SK-N-SH (cell line): ENCODE measurements at places on chromosomes 7 and 10. TPM values are rescaled to one million over a fixed set of nuclear protein-coding genes. Genes with fewer than 3 reads are reported as not detected.

DNA sequence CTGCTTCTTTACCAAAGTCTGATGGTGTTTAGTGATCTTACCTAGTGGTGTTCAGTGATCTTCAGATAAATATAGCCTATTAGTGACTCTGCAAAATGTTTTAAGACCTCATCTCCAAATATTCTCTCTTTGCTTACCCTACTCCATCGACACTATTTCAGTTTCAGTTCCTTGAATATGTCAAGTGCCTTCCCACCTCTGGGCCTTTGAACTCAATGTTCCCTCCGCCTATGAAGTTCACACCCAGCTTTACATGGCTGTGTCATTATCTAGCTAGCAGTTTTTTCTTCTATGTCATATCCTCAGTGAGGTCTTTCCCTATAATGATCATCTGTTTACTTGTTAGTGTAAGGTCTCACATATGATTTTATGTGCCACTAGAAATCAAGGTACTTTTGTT, 322.6 kb downstream of the DGKB start:
- H3K4me1 ChIP-seq: no peaks in the 10 kb centered on the region
- no peak overlapping the region for H3K27ac ChIP-seq
- no peaks in the 10 kb centered on the region for H3K36me3 ChIP-seq
- no peak overlapping the region for H3K4me3 ChIP-seq

GRCh38 chr10:16653224-16653623, 131.5 kb upstream of the C1QL3 start:
- DNase-seq: no peak
- H3K4me1 ChIP-seq: 0 out of 2 replicates have a peak, but pooled peaks cover 6% of the 10 kb centered on the region
- no peaks in the 10 kb centered on the region for H3K27me3 ChIP-seq

Gene MYL10
- not detected in 2 replicates for polyA plus RNA-seq

DNA sequence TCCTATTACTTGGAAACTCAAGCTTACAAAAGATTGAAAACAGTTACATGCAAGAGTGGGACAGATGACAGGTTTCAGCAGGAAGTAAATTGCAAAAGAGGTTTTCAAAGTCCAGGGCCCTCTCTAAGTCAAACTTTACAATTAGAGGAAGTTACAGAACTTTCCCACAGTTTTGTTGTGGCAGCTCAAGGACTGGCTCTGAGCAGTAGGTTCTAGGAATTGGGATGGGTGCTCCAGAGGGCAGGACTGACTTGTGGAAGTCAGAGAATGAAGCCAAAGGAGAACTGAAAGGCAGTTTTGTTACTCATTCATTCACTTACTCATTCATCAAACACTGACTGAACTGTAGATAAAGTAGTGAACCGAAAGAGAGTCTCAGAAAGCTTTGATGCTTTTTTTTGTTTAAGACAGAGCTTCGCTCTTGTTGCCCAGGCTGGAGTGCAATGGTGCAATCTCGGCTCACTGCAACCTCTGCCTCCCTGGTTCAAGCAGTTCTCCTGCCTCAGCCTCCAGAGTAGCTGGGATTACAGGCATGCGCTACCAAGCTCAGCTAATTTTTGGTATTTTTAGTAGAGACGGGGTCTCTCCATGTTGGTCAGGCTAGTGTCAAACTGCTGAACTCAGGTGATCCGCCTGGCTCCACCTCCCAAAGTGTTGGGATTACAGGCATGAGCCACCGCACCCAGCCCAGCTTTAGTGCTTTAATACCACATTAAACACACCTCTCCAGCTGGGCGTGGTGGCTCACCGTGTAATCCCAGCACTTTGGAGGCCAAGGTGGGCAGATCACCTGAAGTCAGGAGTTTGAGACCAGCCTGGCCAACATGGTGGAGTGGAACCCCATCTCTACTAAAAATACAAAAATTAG, 66.8 kb upstream of the CCNJ start:
- no peaks in the 10 kb centered on the region for H3K36me3 ChIP-seq
- no peak for DNase-seq
- no peaks in the 10 kb centered on the region for H3K27me3 ChIP-seq
- no peak overlapping the region for H3K4me3 ChIP-seq
- no peaks in the 10 kb centered on the region for H3K4me1 ChIP-seq

Gene AKR1C1
- polyA plus RNA-seq: 1.2 and 1.3 TPM in 2 replicates

DNA sequence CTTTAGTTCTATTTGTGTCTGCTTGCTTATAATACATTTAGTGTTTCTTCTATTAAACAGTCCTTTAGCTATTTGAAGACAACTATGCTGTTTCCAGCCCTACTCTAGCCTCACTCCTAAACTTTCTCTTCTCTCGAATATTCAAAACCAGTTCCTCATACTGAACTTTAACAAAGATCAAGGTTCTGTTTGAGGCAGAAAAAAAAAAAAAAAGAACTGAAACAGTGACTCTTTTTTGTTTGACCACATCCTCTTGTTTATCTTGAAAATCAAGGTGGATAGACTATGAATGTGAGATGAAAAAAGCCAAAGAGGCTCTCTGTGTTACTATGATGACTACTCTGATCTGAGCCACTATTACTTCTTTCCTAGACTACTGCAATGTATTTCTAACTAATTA, 154.3 kb downstream of the ZNF365 start:
- DNase-seq: no peak
- H3K4me3 ChIP-seq: no peak overlapping the region
- no peaks in the 10 kb centered on the region for H3K36me3 ChIP-seq
- H3K4me1 ChIP-seq: no peaks in the 10 kb centered on the region

Gene HABP2
- polyA plus RNA-seq: not detected in 2 replicates

Gene NAT16
- 0.64 and 0.68 TPM in 2 replicates for polyA plus RNA-seq

GRCh38 chr10:30014511-30014910, 44.9 kb downstream of the JCAD start:
- H3K36me3 ChIP-seq: peaks cover 38% of the 10 kb centered on the region
- no peak for DNase-seq
- H3K4me3 ChIP-seq: no peak overlapping the region

GRCh38 chr10:36493516-36493880, 631.9 kb upstream of the ANKRD30A start:
- H3K4me1 ChIP-seq: peaks cover 51% of the 10 kb centered on the region
- no peak overlapping the region for H3K4me3 ChIP-seq
- no peaks in the 10 kb centered on the region for H3K36me3 ChIP-seq
- no peaks in the 10 kb centered on the region for H3K27me3 ChIP-seq
- H3K27ac ChIP-seq: peak overlapping the region; percentile 92
- no peak for DNase-seq

DNA sequence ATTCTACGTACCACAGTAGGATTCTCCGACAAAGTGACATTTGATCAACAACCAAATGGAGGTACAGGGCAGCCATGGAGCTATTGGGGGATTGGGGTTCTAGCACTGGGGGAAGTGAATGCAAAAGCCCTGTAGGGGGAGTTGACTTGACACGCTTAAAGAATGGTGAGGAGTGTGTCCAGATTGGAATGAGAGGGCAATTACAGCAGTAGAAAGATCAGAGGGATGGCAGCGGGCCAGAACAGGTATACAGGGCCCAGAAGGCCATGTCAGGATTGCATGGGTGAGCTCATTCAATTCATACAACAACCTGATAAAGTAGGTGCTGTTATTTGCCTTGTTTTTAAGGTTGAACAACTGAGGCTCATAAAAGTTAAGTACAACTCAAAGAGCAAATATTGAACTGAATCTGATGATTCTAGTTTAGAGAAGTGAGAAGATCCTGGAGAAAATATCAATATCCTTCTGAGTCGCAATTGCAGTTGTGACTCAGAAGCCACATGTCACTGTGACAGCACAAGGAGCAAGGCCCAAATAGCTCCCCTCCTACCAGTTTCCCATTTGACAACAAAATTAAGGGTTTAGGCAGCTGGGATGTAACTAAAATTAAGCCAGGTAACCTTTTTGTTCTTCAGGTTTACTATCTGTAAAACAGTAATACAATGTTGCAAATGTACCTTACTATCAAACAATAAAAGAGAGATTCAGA, 28.0 kb upstream of the CTTNBP2 start:
- no peaks in the 10 kb centered on the region for H3K36me3 ChIP-seq
- no peaks in the 10 kb centered on the region for H3K4me1 ChIP-seq
- no peak overlapping the region for H3K27ac ChIP-seq
- H3K27me3 ChIP-seq: no peaks in the 10 kb centered on the region

DNA sequence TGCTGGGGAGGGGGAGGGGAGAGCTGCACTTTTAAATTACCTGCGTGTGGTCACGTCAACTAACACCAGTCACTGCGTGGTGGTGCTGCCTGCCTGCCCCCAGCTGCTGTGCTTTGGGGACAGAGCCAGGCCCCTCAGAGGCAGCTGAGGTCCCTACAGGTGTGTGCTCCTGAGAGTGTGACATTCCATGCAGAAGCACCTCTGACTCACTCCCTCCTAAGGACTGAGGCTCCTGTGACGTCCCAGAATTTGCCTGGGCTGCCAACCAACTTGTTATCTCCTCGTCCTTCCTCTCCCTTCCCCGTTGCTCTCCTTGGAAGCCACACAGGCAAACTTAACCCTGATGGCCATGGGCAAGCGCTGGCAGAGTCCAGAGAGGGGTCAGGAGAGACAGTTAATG, 563.0 kb downstream of the PARD3 start:
- H3K4me1 ChIP-seq: no peaks in the 10 kb centered on the region; the same call in 1 of the 2 replicates
- no peak for DNase-seq
- H3K4me3 ChIP-seq: no peak overlapping the region
- peaks cover 5% of the 10 kb centered on the region for H3K36me3 ChIP-seq
- H3K27me3 ChIP-seq: no peaks in the 10 kb centered on the region
- H3K27ac ChIP-seq: no peak overlapping the region

Gene MAGI2
- 1.1 and 1.2 TPM in 2 replicates for polyA plus RNA-seq

GRCh38 chr7:155696747-155697146, 52.3 kb downstream of the RBM33 start:
- no peak for DNase-seq
- no peak overlapping the region for H3K27ac ChIP-seq
- no peak overlapping the region for H3K4me3 ChIP-seq
- no peaks in the 10 kb centered on the region for H3K27me3 ChIP-seq
- H3K36me3 ChIP-seq: peaks cover 31% of the 10 kb centered on the region

GRCh38 chr7:54678763-54679489, 80.1 kb downstream of the SEC61G start:
- H3K36me3 ChIP-seq: no peaks in the 10 kb centered on the region
- no peak overlapping the region for H3K27ac ChIP-seq
- no peaks in the 10 kb centered on the region for H3K27me3 ChIP-seq
- no peak for DNase-seq
- no peaks in the 10 kb centered on the region for H3K4me1 ChIP-seq

Gene HMX3
- polyA plus RNA-seq: not detected in 2 replicates

- H3K4me3 ChIP-seq: no peak overlapping the region
- H3K36me3 ChIP-seq: no peaks in the 10 kb centered on the region
- no peak for DNase-seq
- H3K27ac ChIP-seq: no peak overlapping the region
- H3K4me1 ChIP-seq: no peaks in the 10 kb centered on the region
- H3K27me3 ChIP-seq: no peaks in the 10 kb centered on the region
Observed at GRCh38 chr7:114365791-114366190, 48.8 kb upstream of the FOXP2 start.

Gene FBH1
- 60.9 and 71.9 TPM in 2 replicates for polyA plus RNA-seq

Gene HEPACAM2
- polyA plus RNA-seq: not detected in 2 replicates

Gene IGF2BP3
- polyA plus RNA-seq: 34.4 and 46.5 TPM in 2 replicates

GRCh38 chr7:150631866-150632864, at the start of gene GIMAP6:
GIMAP6 (minus strand) TSS chr7:150632385; CDS start chr7:150630142, 2,243 bp downstream.
- no peaks in the 10 kb centered on the region for H3K27me3 ChIP-seq
- no peak within 1 kb of the TSS for H3K4me3 ChIP-seq
- no peaks in the 10 kb centered on the region for H3K4me1 ChIP-seq
- no peak within 1 kb of the TSS for H3K27ac ChIP-seq

DNA sequence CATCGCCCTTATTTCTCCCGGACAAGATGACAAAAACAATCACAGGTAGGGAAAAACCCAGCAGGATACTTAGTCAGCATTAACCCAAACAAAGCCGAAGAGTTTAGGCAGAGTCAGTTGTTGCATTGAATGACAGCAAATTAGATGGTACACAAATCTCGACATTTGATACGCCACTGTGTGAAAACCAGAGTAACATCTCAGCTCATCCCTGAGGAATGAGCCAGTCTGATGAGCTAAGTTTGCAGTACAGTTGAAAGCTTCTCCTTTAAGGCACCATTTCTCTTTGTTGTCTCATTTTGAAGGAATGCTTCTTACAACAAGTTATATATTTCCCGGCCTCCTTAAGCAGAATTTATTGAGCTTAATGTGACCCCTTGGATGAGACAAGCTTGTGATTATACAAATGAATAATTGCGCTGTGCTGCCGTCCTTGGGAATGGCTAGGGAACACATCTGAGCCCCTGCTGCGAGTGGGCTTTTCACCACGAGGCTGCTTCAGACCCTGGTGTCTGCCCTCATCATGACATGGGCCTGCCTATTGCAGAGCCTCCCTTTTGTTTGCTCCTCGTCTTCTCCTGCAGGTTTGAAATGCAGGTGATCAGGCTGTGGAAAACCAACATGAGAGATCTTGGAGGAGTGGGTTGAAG, 137.3 kb downstream of the CELF2 start:
- H3K4me3 ChIP-seq: no peak overlapping the region
- no peak overlapping the region for H3K27ac ChIP-seq
- no peaks in the 10 kb centered on the region for H3K4me1 ChIP-seq
- H3K36me3 ChIP-seq: no peaks in the 10 kb centered on the region

Gene NPY4R2
- not detected in 2 replicates for polyA plus RNA-seq

DNA sequence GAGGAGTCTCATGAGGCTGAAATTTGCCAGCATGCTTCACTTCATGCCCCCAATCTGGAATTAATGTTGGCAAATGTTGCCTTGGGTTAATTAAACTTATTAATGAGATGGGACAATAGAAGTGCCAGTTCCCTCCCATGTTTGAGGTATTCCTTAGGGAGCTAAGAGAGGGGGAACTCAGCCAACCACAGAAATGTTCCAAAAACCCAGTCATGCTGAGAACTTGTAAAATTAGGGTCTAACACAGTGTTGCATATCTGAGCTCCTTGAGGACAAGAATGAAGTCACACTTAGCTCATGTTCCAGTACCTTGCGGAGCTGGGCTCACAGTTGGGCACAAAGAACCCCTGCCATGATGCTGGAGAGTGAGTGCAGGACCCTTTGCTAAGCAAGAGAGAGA, 89.4 kb downstream of the OAT start:
- DNase-seq: no peak
- H3K36me3 ChIP-seq: no peaks in the 10 kb centered on the region

GRCh38 chr7:26166684-26167266, 14.8 kb downstream of the NFE2L3 start:
- H3K4me3 ChIP-seq: no peak overlapping the region
- no peak overlapping the region for H3K27ac ChIP-seq
- H3K4me1 ChIP-seq: no peaks in the 10 kb centered on the region
- no peak for DNase-seq
- H3K27me3 ChIP-seq: no peaks in the 10 kb centered on the region

GRCh38 chr7:50869108-50869725, 86.5 kb upstream of the GRB10 start:
- H3K27ac ChIP-seq: no peak overlapping the region
- no peaks in the 10 kb centered on the region for H3K36me3 ChIP-seq
- no peaks in the 10 kb centered on the region for H3K27me3 ChIP-seq
- DNase-seq: no peak

GRCh38 chr7:31358467-31358866, 17.9 kb upstream of the NEUROD6 start:
- H3K36me3 ChIP-seq: no peaks in the 10 kb centered on the region
- H3K4me1 ChIP-seq: no peaks in the 10 kb centered on the region
- H3K27me3 ChIP-seq: peaks cover 17% of the 10 kb centered on the region; the same call in 1 of the 2 replicates
- no peak for DNase-seq
- H3K27ac ChIP-seq: no peak overlapping the region
